ENCODE measurements at places on chromosomes 1 and 21.

DNA sequence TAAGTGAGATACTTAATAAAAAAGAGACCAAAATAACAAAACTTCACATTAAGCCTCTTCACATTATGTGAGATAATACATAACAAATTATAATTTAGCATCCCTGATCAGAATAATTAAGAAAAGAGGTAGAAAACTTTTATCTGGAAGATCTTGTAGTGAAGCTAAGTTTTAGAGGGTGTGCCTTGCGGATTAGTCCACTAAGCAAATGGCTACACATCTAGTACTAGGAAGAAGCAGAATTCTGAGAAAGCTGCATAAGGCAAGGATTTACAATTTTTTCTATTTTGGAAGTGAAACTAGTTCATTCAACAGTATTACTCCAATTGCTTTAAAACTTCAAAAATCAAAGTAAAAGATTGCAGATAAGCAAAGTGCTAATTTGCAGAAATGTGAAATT is 3.5 kb downstream of the YOD1 start:
- no peak for DNase-seq

DNA sequence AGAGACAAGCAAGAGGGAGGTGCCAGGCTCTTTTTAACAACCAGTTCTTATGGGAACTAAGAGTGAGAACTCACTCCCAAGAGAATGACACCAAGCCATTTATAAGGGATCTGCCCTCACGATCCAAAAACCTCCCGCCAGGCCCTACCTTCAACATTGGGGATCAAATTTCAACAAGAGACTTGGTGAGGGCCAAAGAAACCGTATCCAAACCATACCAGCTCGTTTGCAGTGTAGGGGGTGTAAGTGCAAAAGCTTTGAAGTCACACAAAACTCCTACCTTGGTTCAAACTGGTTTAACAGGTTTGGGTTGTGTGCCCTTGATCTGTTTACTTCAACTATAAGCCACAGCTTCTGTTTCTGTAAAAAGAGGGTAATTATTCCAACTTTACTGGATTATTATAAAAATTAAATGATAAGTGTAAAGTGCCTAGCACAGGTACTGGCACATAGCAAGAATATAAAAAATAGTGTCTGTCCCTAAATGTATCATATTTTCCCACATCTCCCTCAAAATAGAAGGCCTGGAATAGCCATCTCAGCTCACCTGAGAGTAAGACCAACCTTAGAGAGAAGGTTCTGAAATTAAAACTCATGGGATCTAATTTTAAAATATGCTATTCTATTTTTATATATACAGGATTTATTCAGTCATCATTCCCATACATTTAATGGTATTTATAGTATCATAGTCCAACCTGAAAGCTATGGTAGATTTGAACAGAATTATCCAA is 7.0 kb upstream of the USP25 start:
- no peak for DNase-seq

DNA sequence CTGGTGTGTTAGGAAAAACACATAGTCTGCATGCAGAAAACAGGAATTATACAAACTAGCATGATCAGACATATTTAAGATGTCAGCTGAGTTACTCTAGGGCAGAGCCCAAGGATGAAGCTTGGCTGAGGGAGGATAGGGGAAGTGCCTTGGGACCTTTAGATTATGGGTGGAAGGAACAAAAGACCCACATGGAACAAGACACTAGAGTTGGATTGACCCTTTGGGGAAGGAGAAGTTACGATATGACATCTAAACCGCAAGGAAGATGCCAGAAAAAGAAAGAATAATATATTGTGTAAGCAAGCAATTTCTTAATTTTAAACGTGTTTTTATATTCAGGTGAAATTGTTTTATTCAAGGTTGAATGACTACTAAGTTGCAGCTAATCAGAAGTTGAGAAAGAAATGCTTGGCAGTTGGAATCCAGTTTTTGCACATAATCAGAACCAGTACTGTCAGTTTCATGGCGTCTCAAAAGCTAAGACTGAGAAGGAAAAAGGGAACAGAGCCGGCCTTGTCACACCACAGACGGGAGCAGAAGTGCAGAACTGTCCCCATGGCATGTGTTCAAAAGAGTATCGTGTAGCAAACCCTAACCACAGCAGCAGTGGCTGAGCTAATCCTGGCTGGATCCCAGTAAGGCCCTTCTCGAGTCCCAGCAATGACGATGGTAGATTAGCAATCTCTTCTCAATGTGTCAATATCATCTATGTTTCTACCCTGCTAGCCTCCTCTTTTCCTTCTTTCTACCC is 31.2 kb upstream of the IFNAR2 start:
- DNase-seq, result no peak

- no peak for DNase-seq
These were observed 195.3 kb downstream of the C1orf94 start for GRCh38 chr1:34371829-34372532.

- no peak for DNase-seq
These were observed 50.2 kb downstream of the MAB21L3 start for GRCh38 chr1:116161390-116161789.

GRCh38 chr1:223230161-223230881 is 87.3 kb upstream of the TLR5 start:
- peak; percentile 65 for DNase-seq

DNA sequence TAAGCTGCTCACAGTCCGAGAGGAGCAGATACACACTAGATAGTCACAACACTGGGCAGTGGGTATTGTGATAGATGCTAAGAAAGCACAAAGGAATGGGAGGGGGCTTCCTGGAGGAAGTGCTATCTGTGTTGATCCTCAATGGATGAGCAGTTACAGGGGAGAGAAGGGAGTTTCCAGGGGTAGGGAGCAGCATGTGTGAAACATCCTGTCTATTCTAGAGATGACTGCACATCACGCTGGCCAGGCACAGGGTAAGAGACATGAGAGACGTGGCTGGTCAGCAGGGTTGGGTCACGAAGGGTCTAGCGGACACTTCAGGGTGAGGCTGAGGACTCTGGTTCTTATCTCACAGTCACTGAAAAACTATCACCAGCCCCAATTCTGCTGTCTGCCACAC is 235.2 kb downstream of the TRABD2B start:
- no peak for DNase-seq

DNA sequence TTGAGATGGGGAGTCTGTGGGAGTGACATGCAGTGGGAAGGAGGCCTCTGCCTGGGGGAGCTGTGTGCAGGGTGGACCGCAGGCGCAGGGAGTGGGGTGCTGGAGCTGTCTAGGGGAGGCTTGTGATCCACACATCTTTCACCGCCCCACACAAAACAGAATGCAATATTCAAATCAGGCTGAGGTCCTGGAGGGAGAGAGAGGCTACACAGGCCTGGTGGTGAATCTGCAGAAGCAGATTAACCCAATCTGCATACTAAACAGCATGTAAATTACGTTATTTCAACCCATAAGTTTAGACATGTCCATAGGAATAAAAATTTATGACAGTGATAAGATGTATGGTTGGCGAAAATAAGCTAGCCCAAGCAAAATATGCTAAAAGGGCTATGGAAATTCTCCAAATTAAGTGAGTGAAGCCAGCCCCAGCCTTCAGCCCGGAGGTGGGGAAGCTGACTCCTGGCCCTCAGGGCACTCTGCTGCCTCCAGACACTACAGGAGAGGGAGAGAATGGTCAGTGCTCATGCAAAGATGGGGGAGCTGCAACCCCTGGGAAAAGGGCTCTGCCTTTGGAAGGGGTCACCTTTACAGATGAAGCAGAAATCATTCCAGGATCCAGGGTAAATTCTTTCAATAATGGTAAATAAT is 156.2 kb upstream of the CTTNBP2NL start:
- DNase-seq, result no peak

DNA sequence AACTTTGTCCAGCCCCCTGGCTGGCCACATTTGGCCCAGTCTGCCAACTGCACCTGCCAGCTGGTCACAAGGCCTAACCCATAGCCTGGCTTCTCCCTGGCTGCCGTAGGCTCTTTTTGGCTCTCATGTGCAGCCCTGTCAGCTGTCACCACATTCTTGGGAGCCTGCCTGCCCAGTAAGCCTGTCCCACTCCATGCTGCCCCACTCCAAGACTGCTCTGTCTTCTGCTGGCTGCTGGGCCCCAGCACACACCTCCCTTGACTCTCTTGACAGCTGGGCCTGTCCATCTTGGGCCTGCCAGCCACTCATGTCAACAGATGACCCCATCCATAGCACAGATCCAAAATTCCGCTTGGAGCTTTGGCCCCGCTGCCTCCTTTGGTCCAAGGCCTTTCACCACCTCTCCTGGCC is 74.3 kb upstream of the EDN2 start:
- DNase-seq, result no peak

DNA sequence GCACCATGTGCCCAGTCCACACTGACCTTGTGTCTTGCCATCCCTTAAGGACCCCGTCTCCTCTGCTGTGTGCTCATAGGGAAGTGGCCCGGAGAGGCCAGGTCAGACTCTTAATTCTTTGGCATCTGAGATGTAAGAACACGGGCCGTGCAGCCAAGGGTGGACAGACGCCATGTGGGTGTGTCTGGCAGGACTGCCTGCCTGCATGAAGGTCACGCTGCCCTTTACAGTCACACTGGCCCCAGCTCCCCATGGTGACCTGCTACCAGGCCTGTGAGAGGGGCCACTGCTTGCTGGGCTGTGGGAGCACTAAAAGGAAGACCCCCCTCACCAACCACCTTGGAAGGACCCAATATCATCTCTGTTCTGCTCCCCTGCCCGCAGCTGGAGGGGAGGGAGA is 17.7 kb downstream of the DHRS3 start:
- no peak for DNase-seq

- DNase-seq, result no peak
These were observed 88.5 kb downstream of the GPR88 start for GRCh38 chr1:100626397-100626796.

DNA sequence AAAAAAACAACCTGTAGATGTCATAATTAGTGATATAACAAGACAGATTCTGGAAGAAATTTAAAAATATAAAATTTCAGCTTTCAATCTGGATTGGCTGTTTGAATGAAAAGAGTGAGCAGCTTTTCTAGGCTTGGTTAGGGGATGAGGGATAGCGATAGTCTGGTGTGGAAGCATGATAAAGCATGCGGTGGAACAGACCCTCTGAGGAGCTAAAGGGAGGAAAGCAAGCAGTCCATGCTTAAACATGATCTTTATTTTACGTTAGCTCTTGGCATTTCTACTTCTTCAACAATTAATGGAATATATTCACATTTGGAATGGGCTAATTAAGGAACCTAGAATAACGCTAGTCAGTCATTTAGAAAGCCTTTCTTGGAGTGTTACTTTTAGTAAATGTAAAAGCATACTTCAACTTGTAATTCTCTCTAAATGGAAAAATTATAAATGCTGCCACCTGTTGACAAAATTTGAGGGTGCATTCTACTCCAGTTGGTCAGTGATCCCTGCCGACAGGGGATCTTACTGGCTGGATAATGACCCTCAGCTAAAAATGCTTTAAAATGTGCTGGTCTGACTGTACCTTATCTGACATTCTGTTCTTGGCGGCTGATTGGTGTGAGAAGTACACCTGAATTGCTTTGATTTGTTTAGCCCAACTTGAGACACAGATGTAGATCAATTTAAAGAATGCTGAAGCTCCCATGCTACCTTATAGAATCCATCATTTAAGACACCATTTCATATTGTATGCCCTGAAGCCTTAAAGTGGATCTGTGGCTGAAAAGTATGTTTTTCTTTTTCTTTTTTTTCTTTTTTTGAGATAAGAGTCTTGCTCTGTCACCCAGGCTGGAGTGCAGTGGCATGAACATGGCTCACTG is 61.2 kb downstream of the AK4 start:
- no peak for DNase-seq

- no peak for DNase-seq
These were observed 29.5 kb upstream of the JUN start for GRCh38 chr1:58813361-58813760.
